DMS53 (cell line): ENCODE measurements at places on chromosomes 13 and 19.

DNA sequence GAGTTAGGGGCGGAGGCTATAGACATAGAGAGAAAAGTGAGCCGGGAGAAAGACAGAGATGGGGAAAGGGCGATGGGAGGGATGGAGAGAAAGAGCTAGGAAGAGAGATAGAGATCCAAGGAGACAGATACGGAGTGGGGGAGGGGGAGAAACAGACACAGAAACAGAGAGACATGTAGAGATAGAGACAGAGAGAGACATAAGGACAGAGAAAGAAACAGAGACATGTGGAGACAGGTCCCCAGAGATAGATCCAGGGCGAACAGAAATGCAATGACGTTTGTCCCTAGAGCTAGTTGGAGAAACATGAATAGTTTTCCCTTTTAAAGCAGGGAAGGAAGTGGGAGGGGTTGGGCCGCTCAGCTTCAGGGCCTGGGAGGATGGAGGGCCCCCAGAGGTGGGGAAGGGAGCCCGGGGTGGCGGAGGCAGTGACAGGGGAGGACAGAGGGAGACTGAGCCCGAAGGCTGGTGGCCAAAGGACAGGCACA, 4.6 kb downstream of the PPP1R14A start:
- DNase-seq: peak; percentile 64

DNA sequence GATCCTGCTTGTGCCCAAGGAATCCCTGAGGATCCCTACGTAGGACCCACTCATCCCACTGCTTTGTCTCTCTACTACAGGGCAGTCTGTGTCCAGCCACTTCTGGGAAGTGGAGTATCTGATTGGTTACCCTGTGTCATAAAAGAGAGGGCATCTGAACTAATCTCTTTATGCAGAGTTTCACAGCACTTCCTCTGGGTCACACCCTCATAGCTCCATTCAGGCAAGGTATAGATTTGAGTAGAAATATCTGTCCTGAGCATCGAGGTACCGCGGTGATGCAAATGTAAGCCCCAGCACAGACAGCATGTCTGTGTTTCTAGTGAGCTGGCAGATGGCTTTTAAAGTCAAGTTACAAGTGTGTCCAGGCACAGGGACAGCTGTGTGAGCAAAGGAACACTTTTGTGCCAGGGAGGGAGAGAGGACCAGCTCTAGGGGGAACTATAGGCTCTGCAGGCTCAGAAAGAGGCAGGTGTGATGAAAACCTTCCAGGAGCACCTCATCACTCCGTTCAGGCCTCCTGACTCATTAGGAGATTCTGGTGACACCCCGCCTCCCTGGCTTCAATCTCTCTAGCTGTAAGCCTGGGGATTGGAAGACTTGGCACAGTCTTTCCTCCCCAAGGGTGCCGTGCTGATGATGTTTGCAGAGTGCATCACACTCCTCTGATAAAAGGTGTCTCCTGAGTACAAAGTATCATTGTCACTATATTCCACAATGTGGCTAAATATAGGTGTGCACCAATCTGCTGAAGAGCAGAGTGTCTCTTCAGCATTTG, 84.3 kb upstream of the UBL3 start:
- DNase-seq: no peak

DNA sequence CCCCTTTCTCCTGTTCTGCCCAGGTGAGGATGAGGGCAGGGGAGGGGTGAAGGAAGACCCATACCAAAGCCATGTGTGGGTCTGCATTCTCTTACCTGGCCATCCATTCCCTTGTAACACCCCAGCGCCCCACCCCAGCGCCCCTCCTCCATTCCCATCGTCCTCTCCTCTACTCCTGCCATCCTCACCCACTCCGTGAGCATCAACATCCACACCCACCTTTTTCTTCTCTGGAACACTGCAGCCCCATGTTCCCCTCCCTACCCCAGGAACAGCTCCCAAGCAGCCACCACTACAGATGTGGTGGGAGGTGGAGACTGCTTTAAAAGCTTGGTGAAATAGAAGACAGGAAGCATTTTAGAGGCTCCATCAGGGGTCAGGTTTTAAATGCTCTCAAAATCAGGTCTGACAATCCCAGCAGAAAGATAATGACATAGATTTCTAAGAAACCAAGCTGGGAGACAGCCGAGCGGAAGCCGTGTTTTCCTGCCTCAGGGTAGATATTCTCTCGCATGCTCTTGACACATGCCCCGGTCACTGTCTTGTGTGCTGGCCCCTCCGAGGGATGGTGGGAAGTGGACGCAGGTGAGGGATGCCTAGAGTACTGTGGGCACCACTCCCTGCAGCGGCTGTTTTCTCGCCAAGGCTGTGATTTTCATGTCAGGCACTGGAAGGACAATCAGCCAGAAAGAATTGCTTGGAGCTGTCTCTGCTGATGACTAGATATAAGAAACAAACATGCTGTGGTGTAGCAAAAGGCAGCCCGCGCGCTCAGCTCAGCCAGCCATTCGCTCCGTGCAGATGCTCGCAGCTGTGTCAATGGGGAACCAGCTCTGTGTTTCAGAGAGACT, 9.8 kb downstream of the MEDAG start:
- DNase-seq: no peak

GRCh38 chr19:49315111-49315510, 9.9 kb downstream of the SLC6A16 start:
- DNase-seq: no peak

DNA sequence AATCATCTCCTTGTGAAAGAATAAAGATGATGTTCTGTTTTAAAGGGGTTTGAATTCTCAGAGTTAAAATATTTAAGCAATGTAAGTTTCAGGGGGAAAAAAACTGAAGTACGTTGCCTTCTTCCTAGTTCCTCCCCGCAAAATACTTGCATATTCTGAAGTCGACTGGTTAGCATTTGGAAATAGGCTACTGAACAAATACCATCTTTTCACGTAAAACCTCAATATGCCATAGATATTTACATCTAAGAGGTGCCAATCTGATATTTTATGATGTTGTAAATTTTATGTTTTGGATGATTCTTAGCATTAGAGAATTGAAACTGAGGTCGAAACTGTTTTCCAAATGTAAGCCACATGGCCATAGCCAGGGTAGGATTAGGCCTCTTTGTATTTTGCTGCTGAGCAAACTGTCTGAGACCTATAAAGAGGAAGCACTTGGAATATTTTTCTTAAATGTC, 138.3 kb downstream of the FLT1 start:
- no peak for DNase-seq

GRCh38 chr13:46831588-46832194, 34.7 kb upstream of the ESD start:
- peak; percentile 51 for DNase-seq

GRCh38 chr19:50025794-50026549, at the start of gene ZNF473:
TSS of gene ZNF473 (plus strand) at chr19:50026005. CDS start at chr19:50031083, 5,078 bp downstream.
- DNase-seq: peak; percentile 96

- no peak for DNase-seq
These were observed 60.3 kb upstream of the CLDN10 start for GRCh38 chr13:95492044-95492801.

DNA sequence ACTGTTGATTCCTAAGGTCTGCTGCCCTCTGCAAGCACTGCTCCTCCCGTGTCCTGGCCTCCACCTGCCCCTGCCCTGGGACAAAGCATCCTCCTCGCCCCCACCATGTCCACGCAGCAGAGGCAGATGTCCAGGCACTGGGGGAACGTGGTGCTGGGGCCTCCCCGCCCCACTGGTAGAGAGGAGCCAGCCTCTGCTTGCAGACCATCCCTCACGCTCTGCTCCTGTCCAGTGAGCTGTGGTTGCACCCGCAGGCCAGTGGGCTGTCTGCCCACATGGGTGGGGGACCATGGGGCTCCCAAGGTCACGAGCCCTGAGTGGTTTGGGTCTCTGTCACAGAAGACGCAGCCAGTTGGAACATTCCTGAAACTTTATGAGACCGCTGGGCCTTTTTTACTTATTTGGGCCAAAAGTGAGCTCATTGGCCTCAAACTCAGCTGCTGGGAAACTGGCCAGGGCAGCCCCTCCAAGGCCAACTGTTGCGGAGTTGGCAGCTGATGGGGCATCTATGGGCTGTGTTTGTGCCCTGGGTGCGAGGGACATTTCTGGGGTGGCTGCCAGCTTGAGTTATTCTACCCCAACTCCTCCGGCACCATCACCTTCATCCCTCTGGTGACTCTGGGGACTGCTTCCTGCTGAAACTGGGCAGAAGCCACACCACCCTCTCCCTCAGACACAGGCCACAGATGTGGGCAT, 64.8 kb upstream of the F7 start:
- no peak for DNase-seq

- DNase-seq: no peak
These were observed 7.8 kb upstream of the OVOL3 start for GRCh38 chr19:36103040-36103626.

DNA sequence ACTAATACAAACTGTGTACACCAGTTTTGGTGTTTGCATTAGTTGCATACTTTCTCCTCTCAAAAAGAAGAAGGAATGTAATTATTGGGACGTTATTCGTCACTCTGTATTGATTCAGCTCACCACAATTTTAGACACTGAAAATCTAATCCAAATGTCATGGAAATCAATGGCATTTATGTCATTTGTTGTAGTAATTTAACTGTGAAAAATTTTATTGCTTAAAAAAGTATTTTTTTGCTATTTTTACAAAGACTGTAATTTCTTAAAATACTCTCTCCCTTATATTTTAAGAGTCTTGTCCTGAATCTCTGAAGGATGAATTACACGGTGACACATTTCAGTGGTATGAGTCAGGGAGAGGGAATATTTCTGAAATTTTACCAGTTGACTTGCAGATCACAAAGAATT, 2117.6 kb downstream of the PCDH9 start:
- DNase-seq: no peak
